ENCODE measurements at places on chromosomes 3 and 15.
A peak's percentile ranks its signal among the peaks of the same experiment; 100 is the strongest.

- DNase-seq: no peak
Measured at GRCh38 chr3:142693136-142693853, 30.5 kb upstream of the TRPC1 start.

- DNase-seq: no peak
Measured at GRCh38 chr3:169348276-169348675, 315.2 kb downstream of the MECOM start.

GRCh38 chr3:9500108-9501050 lies 53.2 kb downstream of the LHFPL4 start:
- DNase-seq: peak; percentile 53

- DNase-seq: no peak
Measured at GRCh38 chr3:181298421-181298820, 308.9 kb upstream of the DNAJC19 start.

GRCh38 chr3:162521669-162522068 lies 1025.1 kb downstream of the OTOL1 start:
- DNase-seq: no peak

- no peak for DNase-seq
Measured at GRCh38 chr3:13115576-13115910, 42.3 kb upstream of the IQSEC1 start.

GRCh38 chr3:153266619-153267018 lies 104.6 kb downstream of the RAP2B start:
- DNase-seq: no peak

All from effector memory CD8-positive, alpha-beta T cell (primary cell).